Stimulated activated CD4-positive, alpha-beta T cell treated with anti-CD3 and anti-CD28 coated beads, Interleukin-2, amount 100 ng/mL, for 48 hours (primary cell): ENCODE measurements at places on chromosomes 5 and 9.
A peak's percentile ranks its signal among the peaks of the same experiment; 100 is the strongest.

- no peak for DNase-seq
These were observed 12.2 kb upstream of the ELL2 start for GRCh38 chr5:95973793-95974325.

- DNase-seq, result no peak
These were observed 11.7 kb downstream of the TIMD4 start for GRCh38 chr5:156951359-156951758.

DNA sequence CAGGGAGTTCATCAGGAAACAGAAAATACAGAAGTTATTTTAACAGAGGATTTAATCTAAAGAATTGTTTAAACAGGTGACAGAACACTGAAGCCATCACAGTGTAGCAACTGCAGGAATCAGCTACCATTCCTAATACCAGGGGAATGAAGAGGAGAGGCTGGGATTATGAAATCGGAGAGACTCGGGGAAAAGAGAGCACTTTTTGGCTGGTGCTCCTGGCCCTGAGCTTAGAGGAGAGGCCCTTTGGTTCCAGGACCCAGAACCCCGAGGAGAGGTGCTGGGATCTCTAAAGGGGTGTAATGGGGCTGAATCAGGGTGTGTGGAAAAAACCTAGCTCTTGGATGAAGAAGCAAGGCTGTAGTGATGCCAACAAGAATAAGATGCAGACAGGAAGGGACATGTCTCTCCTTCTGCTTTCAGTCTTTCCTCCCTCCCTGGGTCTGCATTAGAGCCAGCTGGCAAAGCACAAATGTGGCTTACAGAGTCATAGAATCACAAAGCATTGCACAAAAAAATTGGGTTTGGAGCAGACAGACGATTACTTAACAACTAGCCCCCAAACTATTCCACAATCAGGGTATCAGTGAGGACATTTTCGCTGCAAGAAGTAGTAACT lies 11.6 kb upstream of the SFXN1 start:
- no peak for DNase-seq

DNA sequence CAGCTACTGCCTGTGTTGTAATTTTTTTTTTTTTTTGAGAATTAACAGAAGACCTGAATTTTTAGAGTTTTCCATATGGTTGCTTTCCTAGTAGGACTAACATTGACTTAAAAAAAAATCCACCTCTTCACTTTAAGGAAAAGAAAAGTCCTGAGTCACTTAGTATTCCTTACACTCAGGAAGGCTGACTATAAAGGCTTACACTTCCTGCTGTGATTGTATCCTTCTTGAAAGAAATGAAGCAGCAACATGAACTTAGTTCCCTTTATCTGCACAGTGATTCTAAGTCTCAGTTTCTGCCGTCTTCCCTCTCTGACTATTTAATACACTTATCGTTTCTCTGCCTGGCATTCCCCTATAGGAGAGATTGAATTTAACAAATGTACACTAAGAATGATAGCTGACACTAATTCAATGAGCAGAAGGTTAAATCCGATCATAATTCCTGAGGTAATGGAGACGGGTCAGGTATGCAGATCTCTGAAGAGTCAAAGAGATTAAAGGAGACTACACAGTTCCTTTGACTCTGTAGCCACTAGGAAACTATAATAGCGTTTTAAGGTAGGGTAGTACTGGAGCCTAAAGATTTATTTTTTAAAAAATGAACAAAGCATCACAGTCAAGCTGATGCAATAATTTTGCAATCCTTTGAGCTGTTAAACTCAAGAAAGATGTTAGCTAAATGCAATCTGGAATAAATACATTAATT lies 185.1 kb upstream of the ELAVL2 start:
- no peak for DNase-seq

DNA sequence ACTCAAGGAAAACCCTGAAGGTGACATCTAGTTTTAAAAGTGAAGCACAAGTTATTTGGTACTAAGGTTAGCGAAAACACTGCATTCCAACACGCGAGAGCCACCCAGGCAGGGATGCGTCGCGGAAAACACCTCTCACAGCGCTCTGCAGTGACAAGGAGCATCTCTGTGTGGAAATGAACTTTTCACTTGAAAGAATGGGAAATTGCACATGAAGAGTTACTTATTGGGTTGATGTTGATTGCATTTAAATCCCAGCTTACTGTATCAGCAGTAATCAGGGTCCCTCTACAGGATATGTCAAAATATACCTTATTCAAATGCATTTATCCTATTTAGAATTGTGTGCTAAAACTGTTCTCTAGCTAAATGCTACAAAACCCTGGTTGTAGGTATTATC lies 144.4 kb downstream of the BNC2 start:
- no peak for DNase-seq

DNA sequence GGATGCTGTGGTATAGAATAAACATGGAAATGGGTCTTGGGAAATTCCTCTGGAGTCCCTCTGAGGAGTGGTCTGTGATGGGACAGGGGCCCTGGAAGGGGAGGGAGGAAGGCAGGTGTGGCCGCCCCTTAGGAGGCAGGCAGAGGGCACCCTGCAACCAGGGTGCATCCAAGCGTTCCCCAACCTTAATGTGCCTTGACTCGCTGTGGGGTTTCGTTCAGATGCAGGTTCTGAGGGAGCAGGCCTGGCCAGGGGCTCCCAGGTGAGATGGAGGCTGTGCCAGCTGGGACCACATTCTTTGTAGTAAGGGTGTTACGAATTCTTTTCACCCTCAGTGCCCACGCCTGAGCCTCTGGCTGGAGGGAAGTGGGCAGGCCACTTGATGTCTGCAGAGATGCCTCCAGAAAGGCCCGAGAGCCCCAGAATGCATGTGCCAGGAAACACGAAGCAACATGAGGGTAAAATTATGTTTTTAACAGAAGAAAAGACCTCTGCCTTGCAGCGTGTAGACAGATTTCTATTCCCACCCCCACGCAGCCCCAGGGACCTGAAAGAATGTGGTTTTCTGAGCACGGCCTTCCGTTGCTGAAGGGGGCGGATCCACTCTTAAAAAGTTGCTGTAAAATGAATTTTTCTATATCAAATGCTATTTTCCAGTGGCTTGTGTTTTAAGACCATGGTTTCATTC lies 150.4 kb upstream of the IER5L start:
- no peak for DNase-seq

- peak; percentile 9 for DNase-seq
These were observed 68.2 kb downstream of the LRSAM1 start for GRCh38 chr9:127519301-127520166.

DNA sequence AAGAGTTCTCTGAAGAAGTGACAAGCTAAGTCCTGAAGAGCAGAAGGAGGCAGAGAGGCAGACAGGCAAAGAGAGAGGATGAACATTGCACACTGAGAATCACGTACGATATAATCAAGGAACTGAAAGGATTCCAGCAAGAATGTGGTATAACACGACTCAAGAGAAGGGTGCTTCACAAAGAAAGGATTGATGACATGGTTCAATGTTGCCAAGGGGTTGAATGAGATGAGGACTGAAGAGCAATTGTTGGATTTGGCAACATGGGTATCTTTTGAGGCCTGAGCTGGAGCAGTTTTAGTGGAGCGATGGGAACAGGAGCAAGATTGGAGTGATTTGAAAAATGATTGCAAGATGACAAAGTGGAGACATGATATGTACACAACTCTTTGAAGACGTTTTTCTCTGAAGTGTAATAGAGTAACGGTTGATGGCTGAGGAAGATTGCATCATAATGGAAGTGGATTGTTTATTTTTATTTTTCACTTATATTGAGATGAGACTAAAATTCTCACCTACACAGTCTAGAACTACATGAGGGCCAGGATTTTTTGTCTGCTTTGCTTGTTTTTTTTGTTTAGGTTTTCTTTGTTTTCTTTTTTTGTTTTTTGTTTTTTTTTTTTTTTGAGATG lies 1049.9 kb upstream of the WWC1 start:
- no peak for DNase-seq

DNA sequence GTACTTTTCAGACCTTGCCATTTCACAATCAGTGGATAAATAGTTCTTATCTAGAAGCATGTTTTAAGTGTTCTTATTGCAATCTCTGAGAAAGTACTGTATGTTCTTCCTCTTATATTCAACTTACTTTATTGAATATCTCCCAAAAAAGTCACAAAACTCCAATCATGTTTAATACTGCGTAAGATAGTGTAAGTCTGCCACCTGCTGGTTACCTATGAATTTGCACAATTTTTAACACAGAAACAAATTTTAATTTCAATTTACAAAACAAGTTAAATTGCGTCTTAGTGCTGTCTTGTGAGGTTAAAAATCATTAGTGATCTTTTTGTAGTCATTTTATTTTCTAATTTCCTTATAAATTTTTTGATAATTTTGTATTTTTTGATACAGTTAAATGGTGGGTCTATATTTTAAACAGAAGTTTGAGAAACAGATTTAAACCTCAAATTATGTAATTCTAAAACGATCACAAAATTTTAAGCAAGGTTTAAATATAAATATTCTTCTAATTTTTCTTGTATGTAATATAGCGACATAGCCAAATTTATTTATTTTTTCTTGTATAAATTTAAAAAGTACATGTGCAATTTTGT lies 115.8 kb downstream of the EMB start:
- peak; percentile 11 for DNase-seq

- no peak for DNase-seq
These were observed 150.6 kb downstream of the MCTP1 start for GRCh38 chr5:95134326-95134725.

DNA sequence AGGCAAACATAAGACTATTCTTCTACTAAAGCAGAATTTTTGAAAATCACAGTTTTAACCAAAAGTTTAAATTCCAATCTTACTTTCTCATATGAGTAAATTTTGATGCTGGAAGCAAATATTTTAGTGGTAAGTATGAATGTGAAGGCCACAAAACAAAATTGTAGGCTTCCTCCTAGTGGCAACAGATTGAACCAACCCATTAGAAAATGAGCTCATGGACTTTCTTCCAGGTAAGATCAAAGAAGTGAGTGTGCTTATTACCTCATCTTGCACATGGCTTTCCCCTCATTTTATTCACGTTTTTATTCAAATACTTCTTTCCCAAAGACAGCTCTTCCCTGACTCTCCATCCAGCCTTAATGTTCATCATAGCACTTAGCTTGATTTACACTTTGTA lies 16.5 kb upstream of the RLN2 start:
- DNase-seq, result no peak

DNA sequence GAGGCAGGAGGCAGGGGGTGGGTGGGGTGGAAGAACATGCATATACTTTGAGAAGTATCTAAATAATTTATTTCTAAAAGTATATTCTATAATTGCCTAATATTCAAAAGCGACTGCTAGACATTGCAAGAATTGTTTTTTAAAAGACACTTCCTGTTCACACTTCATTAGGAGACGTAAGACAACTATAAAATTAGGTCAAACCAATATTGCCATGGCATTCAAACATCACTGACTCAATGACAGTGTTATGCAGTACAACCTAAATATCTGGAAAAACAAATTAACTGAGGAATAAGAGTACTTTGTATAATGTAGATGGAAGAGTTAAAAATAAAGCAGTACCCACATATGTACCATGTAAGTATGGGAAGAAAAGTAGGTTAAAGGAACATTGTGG lies 4.5 kb downstream of the CCNH start:
- DNase-seq, result no peak

GRCh38 chr5:60177596-60177995 lies 284.1 kb upstream of the PDE4D start:
- no peak for DNase-seq

DNA sequence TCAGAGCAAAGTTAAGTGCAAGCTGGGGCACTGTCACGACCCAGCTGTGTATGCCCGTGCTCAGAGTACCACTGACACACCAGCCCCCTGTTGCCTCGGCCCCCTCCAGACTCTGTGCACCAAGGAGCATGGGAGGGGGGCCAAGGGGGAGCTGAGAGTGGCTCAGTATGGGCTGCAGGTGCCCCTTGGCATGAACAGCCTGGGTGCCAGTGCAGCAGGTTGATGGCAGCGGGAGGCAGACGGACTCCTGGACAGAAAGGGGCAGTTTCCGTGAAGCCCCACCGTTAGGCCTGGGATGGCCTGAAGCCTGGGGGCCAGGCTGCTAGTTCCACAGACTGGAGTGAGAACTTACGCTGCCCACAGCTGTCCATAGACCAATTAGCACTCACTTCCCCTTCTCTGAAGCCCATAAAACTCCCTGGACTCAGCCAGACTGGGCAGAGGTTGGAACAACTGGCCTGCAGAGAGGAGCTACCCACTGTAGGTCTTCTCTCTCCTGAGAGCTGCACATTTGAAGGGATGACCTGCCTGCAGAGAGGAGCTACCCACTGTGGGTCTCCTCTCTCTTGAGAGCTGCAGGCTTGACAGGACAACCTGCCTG lies 182.8 kb downstream of the DEPDC1B start:
- no peak for DNase-seq
